ENCODE measurements at places on chromosomes 4 and X. TPM values are rescaled to one million over a fixed set of nuclear protein-coding genes. Genes with fewer than 3 reads are reported as not detected.

TREX2 gene
- total RNA-seq, result 1.3 TPM

FLNA gene
- 1,971 TPM for total RNA-seq

STK26 gene
- total RNA-seq, result 36.2 TPM

CWH43 gene
- total RNA-seq, result not detected

LONRF3 gene
- total RNA-seq, result 0.86 TPM

EVC2 gene
- 16.2 TPM for total RNA-seq

UCP1 gene
- not detected for total RNA-seq

AR gene
- total RNA-seq, result 4.6 TPM

MAP9 gene
- total RNA-seq, result 5.4 TPM

EGFL6 gene
- not detected for total RNA-seq

EIF2S3 gene
- total RNA-seq, result 364 TPM
